ENCODE measurements at places on chromosomes 4 and X.

DNA sequence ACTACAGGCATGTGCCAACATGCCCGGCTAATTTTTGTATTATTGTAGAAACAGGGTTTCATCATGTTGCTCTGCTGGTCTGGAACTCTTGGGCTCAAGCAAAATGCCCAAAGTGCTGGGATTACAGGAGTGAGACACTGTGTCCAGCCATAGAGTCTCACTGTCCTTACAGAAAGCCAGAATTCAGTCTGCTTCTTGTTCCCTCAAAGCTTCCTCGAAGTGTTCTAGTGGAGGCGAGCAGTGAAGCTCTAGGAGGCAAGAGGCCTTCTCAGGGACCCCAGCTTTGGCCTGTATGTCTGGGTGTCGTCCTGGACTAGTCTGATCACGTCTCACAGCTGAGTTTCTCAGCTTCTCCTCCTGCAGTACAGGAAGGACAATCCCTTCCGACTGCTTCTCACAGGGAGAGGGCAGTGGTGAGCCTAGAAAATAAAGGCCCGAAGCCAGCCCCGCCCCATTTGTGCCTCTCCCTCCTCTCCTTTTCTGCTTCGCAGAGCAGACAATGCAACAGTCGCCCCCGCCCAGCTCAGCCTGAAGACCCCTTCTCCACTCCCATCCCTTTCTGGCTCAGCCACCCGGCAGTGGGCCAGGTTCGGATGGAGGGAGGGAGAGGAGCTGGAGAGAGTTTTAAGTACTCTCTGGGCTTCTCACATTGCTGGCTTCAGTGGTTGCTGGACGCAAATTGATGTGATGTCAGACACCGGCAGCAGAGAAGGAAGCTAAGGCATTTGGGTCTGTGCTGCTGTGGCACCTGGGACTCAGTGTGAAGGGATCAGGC, 11.1 kb upstream of the FAM3A start:
- peak; percentile 77 for DNase-seq

DNA sequence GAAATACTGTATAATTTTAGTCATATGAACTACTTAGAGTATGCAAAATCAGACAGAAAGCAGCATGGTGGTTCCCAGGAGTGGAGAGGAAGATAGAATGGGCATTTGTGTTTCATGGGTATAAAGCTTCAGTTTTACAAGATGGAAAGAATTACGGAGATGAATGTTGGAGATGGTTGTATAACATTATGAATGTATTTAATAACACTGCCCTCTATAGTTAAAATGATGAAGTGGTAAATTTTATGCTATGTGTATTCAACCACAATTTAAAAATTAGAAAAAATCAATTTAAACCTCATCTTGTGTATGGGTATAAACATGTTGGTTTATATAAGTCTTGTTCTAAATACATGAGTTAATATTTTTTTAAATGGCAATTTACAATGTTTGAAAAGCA, 521.1 kb downstream of the FSTL5 start:
- DNase-seq = no peak

DNA sequence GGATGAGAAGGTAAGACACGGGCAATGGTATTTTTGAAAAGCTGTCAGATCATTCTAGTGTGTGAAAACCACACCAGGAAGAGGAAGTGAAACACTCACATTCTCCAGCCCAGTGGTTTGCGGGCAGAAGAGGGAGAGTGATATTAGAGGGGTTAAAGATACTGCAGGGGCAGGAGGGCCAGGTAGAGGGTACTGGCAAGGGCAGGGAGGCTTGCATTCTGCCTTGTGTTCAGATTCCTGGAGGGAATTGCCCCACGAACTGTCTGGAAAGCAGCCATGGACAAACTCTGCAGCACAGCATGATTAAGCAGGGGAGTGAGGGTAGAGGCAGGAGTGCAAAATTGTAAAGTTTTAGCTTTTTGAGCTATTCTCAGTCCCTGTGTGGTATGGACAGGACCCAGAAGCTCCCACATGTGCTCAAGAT, 30.9 kb downstream of the NIPAL1 start:
- no peak for DNase-seq

- DNase-seq = no peak
Observed at GRCh38 chr4:20084488-20084887, 167.2 kb upstream of the SLIT2 start.

DNA sequence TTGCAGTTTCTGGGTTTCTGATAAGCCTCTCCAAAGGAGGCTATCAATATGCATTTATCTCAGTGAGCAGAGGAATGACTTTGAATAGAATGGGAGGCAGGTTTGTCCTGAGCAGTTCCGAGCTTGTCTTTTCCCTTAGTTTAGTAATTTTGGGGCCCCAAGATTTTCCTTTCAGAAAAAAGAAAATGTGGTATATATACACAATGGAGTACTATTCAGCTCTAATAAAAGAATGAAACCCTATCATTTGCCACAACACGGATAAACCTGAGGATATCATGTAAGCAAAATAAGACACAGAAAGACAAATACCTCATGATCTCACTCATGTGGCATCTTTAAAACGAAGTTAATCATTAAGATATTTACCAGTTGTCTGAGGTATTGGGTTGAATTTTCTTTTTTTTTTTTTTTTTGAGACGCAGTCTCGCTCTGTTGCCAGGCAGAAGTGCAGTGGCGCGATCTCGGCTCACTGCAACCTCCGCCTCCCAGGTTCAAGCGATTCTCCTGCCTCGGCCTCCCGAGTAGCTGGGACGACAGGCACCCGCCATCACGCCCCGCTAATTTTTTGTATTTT, 540 bp downstream of the ZNF721 start:
- no peak for DNase-seq

- DNase-seq = no peak
Observed at GRCh38 chr4:107900508-107900907, 30.8 kb upstream of the CYP2U1 start.

DNA sequence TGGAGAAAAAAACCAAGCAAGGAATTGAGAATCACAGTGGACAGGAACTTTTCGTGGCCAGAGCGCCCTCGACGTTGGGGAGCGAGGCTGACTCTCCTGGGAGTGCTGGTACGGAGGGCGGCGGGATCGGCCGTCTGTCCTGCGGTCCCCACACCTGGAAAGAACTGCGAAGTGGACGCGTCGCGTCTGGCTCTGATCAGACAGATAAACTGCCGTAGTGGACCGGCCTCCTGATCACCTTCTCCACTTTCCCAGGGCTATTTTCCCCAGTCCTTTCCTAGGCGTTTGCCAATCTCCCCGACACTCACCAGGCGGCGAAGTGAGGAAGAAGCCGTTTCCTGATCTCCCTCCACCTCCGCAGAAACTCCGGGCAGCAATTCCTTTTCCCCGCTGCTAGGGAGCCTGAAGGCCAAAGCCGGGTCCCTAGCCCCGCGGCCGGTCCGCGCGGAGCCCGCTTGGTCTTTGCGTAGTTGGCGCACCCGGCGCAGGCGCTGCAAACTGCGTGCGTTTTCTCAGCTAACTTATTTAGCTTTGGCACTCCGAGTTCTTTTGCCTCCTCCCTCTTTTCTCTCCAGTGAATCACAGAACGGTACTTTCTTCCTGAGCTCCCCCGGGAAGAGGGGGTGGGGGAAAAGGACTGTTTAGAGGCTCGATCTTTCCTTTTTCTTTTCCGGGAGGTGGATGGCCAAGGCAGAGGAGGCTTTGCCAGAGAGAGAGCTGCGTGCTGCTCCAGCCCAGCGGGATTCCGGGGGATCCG, at the start of gene ARSJ:
ARSJ (minus strand) TSS at position 500 of the 757 bp plus-strand sequence. CDS start 813 bp downstream, outside the sequence.
- DNase-seq = peak; percentile 51

- DNase-seq = no peak
Observed at GRCh38 chrX:119489212-119490074, 21.2 kb downstream of the SLC25A5 start.

DNA sequence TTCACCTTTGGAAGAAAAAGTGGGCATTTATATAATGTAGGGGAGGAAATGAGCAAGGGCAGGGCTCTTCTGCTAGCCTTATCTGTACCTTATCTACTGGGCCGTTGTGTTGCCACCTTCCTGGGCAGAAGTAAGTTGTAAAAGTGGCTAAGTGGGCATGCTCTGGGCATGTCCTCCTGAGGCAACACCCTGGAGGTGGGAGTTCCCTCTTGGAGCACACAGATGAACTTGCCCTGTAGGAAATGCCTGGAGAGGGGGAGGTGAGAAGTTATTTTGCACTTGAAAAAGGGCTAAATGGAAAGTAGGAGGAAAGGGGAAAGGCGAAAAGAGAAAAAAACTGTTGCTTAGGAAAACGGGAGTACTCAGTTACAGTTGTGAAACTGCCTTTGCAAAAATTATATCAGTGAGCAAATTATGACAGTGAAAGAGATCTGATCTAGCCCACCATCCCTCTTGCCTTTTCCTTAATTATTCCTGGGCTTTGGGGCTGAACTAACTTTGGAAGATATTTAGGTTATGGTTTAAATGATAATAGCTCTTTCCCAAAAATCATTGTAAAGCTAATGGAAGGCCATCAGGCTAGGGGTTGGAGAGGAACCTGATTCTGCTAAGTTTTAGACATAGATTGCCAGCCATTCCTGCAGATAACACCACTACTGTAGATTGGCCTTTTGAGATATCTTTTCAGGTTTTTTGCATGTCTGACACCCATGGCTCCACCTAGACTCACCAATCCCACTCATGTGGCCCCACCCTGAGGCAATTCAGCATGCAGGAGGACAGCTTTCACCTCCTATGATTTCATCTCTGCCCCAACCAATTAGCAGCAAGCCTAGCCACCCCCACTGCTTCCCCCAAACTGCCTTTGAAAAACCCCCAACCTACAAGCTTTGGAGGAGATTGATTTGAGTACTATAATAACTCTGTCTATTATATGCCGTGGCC, 20.5 kb upstream of the ZNF81 start:
- no peak for DNase-seq

- DNase-seq = no peak
Observed at GRCh38 chr4:31341601-31342359, 621.6 kb downstream of the PCDH7 start.

- DNase-seq = no peak
Observed at GRCh38 chr4:122555216-122555615, 65.7 kb downstream of the IL21 start.

- DNase-seq = no peak
Observed at GRCh38 chr4:168499241-168499640, 2.4 kb downstream of the PALLD start.

DNA sequence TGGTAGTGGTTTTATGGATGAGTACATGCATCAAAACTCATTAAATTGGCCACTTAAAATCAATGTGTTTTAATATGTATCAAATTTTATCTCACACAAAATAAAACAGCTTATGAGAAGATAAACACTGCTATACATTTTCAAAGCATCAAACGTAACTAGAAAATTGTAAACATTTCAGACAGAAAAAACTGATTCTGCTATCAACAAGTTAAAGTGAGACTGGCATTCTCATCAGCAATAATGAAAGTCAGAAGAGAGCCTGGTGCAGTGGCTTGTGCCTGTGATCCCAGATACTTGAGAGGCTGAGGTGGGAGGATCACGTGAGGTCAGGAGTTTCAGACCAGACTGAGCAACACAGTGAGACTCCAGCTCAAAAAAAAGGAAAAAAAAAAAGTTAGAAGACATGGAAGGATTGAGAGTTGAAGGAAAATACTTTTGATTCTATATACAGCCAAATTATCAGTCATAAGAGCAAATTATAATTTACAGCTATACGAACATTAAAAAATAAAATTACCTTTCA, 2.9 kb downstream of the TBCK start:
- no peak for DNase-seq

DNA sequence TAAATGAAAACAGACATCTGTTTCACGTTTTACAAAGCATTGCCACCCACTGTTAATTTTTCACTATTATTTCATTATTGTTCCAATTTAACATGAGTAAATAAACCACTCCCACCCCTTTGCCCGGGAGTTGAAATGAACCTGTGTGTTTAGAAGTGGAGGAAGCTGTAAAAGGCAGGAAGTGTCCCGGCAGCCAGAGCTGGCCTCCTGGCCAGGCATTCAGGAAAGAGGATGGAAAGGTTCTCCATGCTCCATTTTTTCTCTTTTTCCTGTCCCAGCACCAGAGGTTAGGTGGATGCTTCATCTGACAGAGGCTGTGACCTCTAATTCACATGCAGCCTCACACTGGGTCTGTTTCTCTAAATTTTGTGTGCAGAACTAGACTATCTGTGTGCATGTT, 55.5 kb upstream of the LNX1 start:
- no peak for DNase-seq

DNA sequence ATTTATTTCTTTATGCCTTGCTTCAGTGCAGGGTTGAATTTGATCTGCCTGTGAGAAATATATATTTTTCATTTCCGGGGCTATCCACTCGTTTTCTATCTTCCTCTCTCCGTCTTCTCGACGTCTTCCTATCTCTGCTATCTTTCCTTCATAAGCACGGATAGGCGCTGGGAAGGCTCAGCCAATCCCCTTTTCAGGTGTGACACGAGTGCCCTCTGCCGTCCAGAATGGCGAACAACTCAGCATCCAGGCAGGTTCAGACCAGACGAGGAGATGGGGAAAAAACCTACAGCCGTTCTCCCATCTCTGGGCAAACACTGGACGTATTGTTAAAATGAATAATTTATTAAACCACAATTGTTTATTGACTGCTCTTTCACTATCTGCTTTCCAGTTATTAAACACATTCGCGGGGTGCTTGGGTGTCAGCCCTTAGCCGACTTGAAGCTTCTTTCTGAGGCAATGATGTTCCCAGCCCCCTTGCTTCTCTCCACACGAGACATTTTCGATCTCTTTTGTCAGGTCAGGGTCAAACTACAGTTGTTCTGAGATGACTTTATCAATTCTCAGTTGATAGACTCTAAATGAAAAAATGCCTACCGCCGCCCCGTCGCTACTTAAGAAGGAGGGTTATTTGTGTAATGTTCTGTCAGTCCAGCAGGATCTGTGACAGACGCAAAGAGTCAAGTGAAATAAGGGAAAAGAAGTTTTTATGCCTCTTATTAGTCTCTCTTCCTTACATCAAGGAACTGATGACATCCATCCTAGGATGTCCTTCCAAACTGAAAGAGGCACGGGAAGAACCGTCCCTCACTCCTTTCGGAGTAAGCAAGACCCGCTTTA, 96.3 kb upstream of the NOCT start:
- DNase-seq = peak; percentile 58

DNA sequence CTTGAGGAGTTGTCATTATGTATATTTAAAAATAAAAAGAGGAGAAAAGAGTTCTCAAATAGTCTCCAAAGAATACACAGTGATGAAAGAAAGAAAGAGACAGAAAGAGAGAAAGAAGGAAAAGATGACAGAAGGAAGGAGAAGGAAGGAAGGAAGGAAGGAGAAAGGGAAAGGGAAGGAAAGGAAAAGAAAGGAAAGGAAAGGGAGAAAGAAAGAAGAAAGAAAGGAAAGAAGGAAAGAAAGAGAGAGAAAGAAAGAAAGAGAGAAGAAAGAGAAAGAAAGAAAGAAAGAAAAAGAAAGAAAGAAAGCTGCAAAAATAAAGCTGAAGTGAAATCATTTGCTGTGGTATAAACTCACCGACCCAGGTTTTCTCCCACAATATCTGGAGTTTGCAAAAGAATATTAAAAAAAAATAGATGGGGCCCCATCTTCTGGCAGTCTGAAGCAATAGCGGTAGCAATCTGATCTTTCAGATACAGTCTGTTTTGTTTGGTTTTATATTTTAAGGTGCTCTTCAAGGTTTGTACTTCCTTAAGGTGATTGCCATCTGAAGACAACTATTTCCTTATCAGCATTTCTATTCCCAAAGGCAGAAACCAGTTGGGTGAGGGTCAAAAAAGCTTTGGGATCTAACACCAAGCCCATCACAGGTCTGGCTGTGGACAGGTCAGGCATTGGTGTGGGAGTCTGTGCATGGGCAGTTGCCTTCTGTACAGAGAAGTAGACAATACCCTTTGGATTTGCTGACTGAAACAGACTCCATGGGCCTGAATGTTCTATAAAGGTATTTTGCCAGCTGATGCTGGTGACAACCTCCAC, 160.4 kb downstream of the CPEB2 start:
- no peak for DNase-seq

GRCh38 chrX:10577853-10578252, 42.5 kb downstream of the MID1 start:
- DNase-seq = no peak

All from pancreas (tissue), 10 donors.